ENCODE measurements at places on chromosomes 12 and 14.

DNA sequence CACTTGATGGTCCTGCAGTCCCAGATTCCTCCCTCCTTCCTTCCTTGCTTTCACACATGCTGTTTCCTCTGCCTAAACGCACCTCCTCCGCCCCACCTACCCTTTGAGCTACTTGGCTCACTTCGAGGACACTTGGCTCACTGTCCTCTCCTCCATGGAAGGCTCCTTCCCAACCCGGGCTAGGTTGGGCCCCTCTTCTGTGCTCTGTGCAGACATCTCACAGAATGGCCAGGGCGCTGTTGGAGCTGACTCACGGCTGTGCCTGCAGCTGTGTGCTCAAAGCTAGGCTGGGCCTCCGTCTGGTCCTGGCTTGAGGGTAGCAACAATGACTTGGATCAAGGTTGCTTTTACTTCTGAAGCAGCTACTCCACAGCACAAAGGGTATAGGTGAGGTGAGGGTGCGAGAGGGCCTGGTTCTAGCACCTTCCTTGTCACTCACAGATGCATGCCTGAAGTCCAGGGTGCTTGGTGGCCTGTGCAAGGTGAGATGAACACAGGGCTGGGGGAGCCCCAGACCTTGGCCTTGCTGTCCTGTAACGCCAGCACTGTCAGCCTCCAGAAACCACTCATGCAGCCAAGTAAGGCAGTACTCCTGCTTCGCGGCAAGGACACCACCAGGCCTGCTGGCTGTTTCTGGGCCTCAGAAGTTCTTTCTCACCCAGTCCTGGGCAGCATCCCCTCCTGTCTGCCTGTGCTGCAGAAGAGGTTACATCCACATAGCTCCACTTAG, 61.8 kb downstream of the GALNT16 start:
- no peak for DNase-seq

GRCh38 chr12:121637231-121637914, 11.0 kb downstream of the ORAI1 start:
- DNase-seq = peak; percentile 59

GRCh38 chr14:100891051-100891450, 12.5 kb downstream of the RTL1 start:
- no peak for DNase-seq

DNA sequence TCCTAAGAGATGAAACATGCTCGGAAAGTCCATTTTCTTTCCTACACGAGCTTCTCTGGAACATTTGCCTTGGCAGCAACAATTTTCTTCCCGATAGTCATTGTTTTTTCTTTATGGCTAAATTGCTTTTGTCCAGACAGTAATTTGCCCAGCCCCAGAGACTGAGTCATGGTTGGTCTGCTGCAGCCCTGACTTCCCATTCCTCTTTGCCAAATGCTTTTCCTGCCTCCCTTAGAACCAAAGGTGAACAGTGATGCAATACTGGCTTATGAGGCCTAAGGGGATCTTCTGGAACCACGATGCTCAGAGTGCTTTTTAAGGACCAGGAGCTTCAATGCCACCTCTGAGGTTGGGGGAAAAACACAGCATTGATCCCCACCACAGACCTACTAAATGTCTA, 1599.6 kb upstream of the TMEM132C start:
- no peak for DNase-seq

GRCh38 chr12:46403719-46404070, 31.1 kb upstream of the SLC38A2 start:
- DNase-seq = no peak

DNA sequence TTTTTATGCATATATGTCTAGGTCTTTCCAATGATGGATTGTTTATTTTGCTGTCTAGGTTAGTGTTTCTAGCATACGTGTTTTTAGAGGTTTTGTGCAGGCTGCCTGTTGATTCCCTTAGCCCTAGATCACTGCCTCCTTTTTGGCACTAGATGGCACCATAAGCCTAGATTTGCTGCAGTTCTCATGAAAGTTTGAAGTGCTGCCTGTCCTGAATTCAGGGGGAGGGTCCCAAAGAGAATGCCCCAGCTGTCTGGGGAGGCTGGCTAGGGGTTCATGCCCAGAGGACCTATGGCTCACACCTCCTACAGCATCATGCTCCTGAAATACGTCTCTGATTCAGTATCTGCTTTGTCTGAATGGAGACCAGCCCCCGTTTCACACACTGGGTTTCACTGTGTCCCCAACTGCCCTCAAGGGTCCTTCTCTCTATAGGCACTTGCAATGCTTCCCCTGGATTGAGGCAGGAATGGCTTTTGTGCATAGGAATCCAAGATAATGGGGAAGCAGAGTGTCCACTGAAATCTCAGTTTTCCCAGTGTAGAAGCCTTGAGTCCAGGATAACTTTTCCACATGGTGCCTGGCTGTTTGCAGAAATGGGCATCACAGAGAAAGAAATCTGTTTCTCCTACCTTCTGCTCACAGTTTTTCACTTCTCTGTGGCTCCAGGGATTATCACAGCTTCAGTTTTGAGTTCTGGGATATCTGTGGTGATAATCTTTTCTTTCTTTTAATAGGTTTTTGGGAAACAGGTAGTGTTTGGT, 14.2 kb upstream of the TXNRD1 start:
- DNase-seq = peak; percentile 26

- no peak for DNase-seq
These were observed 47.7 kb upstream of the MAP3K9 start for GRCh38 chr14:70856851-70857495.

DNA sequence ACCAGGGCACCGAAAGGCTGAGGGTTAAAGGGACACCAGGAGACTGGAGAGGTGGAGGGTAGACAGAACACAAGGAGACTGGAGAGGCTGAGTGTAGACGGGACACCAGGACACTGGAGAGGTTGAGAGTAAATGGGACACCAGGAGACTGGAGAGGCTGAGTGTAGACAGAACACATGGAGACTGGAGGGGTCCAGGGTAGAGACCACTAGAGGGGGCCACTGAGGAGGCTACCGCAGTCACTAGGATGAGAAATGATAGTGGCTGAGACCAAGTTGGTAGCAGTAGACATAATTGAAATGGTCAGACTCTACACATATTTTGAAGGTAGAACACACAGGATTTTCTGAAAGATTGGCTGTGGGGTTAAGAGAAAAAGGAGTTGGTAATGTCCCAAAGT, 68.2 kb downstream of the PAH start:
- no peak for DNase-seq

GRCh38 chr12:51269174-51270066, 795 bp downstream of the SMAGP start:
- peak; percentile 63 for DNase-seq

DNA sequence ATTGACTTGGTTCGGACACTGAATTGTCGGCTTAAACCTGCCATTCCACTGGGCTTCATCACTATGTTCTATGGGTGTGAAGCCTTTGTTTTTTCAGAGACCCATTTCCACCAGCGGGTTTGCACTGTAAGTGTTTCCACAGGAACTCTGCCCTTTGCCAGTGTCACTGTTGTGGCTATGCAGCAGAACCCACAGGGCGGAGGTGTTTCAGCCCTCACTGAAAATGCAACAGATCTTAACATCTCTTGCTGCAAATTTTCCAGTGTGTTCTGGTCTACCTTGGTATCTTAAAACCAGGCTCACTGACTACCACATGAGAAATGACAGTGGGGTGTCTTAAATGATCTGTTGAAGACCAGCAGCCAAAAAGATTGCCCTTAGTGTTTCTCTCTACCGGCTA, 21.1 kb downstream of the PRKCH start:
- peak; percentile 77 for DNase-seq

DNA sequence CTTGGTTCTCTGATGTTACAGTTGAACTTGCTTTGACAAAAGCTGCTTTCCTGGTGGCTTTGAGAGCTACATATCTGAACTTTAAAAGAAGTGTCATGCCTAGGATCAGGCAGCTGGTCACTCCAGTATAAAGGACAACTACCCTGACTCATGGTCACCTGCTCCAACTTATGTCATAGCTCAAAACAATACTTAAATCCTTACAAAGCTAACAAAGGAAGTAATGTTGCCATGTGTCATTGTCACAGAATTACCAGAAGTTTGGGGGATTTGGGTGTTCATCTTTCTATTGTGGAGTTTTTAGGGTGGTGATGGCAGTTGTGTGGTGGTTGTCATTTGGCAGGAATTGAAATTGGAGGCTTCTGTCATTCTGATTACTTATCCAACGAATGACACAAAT, 1.8 kb upstream of the TCP11L2 start:
- no peak for DNase-seq

- no peak for DNase-seq
These were observed 129.5 kb upstream of the NCOR2 start for GRCh38 chr12:124696693-124697476.

DNA sequence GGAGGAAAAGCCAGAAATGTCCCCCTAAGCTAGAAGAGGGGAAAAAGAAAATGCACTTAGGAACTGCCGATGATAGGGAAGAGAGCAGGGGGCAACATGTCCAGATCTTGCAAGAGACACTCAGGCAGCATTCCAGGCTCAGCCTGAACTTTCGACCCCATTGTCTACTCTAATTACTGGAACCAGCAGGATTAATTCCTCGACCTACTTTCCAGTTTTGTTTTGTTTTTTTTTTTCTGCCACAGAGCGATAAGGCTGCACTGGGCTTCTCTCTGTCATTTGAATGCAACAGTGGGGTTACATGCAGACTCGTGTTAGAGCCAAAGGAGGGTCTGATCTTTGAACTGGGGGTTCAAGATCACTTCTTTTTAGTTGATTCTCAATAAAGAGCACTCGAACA, 68.7 kb upstream of the MED13L start:
- no peak for DNase-seq

- no peak for DNase-seq
These were observed 85.3 kb upstream of the ATP2B1 start for GRCh38 chr12:89793946-89794345.

DNA sequence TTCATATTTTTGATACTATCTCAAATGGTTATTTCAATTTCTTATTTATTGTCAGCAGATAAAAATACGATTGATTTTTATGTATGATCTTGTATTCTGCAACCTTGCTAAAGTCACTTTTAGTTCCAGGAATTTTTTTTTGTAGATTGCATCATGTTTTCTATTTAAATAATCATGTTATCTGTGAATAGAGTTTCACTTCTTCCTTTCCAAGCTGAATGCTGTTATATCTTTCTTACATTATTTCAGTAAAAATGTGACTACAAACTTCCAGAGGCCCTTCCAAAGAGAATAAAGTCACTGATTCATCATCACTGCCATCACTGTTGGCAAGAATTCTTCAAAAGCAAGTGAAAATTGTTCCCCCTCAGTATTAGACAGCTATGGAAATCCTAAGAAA, 104.7 kb upstream of the RAP1B start:
- no peak for DNase-seq

- no peak for DNase-seq
These were observed 43.6 kb downstream of the RFLNA start for GRCh38 chr12:124338448-124338847.

DNA sequence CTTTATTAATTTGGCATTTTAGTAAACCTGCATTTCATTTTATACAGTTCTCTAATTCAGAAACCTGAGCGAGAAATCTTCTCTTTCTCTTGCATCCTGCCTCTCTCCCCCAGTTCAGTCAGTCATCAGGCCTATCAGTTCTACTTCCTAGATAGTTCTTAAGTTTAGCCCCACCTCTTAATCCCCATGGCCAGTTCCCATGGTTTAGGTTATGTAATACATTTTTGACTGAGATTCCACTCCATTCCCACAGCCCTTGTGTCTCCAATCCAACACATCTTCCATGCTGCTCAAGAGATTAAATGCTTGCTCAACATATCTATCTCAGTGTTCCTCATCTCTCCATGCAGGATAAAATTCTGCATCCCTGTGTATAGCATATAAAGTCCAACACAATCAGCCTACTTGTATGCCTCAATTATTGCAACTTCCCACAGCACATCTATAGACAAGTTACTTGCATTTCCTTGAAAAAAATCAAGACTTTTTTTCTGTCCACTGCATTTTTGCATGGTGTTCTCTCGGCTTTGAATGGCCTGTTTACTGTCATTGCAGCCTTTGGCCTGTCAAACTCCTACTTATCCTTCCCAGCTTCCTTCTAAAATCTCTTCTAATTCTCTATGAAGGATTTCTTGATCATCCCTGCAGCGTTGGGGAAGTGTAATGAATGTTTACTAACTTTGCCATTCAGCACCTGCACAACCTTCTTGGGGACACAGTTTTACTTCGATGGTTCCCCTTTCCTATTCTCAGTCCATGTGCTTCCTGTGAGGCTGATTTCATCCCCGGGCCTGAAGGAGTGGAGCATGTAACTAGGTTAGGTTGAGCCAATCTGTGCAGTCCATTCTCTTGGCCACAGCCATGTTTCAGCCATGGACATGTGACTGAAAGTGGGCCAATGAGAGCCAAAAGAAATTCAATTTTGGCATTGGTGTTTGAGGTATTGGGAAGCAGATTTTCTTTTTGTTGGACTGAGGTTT, 80.8 kb downstream of the DACT1 start:
- no peak for DNase-seq

GRCh38 chr12:8556531-8557097, 15.9 kb upstream of the CLEC4E start:
- DNase-seq = no peak

DNA sequence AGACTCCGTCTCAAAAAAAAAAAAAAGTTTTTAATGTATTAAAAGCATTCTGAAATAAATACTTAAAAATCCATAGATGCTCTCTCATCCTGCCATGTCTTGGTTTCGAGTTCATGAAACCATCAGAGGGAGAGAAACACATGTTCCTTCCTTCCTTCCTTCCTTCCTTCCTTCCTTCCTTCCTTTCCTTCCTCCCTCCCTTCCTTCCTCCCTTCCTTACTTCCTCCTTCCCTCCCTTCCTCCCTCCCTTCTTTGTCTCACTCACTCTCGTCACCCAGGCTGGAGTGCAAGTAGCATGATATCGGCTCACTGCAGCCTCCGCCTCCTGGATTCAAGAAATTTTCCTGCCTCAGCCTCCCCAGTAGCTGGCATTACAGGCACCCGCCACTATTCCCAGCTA, 60.4 kb upstream of the DUSP6 start:
- DNase-seq = no peak

DNA sequence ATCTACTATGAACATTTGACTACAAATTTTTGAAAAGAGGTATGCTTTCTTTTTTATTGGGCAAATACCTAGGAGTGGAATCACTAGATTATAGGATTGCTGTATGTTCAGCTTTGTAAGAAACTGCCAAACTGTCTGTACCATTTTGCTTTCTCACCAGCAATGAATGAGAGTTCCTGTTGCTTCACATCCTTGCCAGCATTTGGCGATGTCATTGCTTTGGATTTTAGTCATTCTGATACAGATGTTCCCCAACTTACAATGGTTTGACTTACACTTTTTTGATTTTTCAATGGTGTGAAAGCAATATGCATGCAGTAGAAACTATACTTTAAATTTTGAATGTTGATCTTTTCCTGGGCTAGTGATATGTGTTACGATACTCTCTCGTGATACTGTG, 328.7 kb downstream of the RAD51B start:
- DNase-seq = no peak

GRCh38 chr12:4107911-4108697, 165.5 kb upstream of the CCND2 start:
- DNase-seq = no peak

GRCh38 chr12:52295663-52296062, 4.3 kb upstream of the KRT81 start:
- no peak for DNase-seq

Data from stimulated activated CD4-positive, alpha-beta T cell treated with anti-CD3 and anti-CD28 coated beads, Interleukin-2, amount 100 ng/mL, for 24 hours (primary cell).